Activated CD4-positive, alpha-beta T cell treated with anti-CD3 and anti-CD28 coated beads, Interleukin-2, amount 50 U/mL, for 1 hour (primary cell): ENCODE measurements at places on chromosomes 6 and 20.

GRCh38 chr6:51550243-51550642 lies 537.2 kb downstream of the PKHD1 start:
- no peak for DNase-seq

DNA sequence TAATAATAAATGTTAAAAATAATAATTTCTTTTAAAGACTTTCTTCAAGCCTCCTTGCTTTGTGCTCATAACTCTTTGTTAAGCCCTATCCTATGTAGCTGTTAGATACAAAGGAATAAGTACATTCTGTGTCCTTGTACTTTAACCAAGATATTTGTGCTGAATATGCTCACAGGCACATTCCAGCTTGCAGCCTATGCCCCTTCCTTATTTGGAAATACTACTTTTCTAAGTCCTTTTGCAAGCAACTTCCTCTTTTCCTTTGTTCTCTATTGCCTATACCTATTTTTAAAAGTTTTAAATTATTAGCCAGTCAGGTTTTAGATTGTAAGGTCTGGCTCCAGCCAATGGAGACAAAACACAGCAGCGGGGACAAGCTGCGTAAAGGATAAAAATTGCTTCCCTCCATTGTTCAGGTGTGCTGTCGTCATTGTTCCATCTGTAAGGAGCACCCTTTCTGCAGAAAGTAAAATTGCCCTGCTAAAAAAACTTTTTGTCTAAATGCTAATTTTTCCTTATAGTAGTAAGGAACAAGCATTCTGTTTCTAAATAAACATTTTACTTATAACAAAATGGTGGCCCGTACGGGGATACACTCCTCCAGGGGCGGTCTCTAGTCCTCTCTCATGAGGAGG lies 80.2 kb downstream of the SYTL3 start:
- DNase-seq = no peak

- DNase-seq = no peak
Measured at GRCh38 chr6:169292338-169293124, 38.9 kb upstream of the THBS2 start.

DNA sequence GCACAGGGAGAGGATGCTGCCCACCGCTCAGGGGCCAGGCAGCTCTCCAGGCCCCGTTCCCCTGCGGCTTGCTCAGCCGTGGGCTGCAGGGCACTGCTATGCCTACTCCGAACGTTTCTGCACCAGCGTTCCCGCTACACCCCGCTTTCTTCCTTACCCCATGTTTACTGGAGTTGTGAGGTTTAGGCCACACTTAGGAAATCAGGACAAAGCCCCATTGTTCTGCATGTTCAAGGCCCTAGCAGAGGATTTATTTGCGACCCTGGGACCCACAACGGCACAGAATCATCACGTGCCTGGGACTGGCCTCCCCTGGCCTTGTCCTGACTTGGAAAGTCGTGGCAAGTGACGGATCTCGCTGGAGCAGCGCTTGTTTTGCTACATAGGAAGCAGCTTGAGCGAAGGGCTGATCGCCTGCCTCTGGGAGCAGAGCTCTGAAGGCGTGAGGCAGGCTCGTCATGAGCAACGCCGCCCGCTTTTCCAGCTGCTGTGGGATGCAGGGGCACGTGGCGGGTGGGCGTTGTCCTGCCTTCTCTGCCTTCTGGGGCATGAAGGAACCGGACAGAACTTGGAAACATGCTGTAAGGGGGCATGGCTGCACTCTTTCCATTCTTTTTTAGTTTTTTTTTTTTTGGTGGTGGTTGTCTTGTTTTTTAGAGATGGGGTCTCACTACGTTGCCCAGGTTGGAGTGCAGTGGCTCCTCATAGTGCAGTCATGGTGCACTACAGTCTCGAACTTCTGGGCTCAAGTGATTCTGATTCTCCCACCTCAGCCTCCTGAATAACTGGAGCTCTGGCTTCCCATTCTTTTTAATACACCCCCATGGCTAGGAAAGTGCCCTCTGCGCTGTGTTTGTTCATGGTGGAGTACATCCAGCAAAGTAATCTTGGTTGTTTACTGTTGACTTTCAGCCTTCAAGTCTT lies 14.6 kb upstream of the TMEM181 start:
- no peak for DNase-seq

- DNase-seq = no peak
Measured at GRCh38 chr20:2617099-2617714, 35.2 kb upstream of the NOP56 start.

DNA sequence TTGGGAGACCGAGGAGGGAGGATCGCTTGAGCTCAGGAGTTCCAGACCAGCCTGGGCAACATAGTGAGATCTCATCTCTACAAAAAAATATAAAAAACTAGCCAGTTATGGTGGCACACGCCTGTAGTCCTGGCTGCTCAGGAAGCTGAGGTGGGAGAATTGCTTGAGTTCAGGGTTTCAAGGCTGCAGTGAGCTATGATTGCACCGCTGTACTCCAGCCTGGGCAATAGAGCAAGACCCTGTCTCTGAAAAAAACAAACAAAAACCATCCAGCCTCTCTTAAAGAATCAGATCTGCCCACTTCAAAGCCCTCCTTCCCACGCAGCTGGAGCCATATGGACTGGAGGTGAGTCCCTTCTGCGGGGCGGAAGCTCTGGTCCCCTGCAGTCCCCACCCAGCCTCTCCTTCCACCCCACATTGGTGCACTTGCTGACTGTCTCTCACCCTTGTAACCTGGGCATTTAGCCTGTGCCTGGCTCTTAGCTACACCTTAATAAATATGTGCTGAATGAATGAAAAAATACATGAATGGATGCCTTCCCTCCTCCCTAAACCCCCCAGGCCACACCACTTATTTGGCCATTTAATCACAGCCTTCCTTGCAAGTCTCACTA lies 7.2 kb upstream of the PARD6B start:
- no peak for DNase-seq

GRCh38 chr20:10674684-10675449 lies 1.1 kb upstream of the JAG1 start:
- DNase-seq = peak; percentile 12

DNA sequence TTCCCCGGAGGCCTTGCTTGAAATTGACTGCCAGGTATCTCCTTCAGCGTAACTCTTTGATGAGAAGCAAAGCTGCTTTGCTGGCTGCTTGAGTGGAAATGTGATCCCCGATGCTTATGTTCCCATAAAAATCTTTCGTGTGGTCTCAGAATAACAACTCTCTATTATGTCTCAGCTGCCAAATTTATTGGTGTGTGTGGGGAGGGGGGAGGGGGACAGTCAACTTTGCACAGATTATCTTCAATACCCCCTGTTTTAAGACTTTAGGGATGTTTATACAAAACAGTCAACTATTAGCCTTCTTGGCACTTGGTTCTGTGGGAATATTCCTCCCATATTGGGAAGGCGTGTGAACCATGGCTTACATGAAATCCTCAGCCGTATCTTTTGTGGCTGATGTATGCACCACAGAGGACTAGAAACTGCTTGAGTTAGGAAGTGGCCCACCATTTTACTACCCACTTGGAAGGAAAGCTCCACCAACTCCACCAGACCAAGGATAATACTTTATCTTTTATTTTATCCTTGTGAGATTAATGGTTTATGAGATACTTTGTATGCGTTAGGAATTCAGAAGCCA lies 101.5 kb upstream of the SLC24A3 start:
- no peak for DNase-seq

- DNase-seq = peak; percentile 57
Measured at GRCh38 chr20:57708694-57709673, 831 bp downstream of the PMEPA1 start.

DNA sequence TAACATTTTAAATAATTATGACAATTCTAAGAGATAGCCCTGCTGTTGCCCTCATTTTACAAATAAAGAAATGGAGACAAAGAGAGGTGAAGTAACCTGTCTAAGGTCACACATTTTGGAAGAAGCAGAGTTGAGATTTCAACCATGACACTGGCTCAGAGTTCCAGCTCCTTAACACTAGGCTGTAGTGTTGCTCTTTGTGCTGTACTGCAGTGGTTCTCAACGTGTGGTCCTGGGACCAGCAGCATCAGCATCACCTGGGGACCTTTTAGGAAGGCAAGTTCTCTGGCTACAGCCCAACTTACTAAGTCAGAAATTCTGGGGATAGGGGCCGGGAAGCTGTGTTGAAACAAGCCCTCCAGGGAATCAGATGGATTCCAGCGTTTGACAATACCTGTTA lies 62.4 kb upstream of the FERMT1 start:
- DNase-seq = no peak

GRCh38 chr20:25626779-25627178 lies 3.0 kb upstream of the NANP start:
- no peak for DNase-seq

DNA sequence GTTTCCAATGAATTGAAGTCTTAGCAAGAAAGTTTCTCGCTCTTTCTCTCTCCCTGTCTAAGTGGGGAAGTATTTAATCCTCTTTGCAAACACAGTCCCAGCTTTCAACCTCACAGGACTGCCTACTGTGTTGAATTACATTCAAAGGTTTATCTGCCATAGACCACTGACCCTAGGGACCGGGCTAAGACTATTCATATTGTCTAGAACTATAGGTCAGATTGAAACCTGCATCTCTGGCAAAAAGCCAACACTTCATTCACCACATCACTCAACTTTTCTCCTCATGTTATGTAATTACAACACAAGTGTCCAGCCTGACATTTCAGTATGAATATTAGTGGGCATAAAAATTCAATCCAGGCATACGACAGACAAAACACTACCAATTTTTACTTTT lies 314.7 kb upstream of the RSPO3 start:
- no peak for DNase-seq

DNA sequence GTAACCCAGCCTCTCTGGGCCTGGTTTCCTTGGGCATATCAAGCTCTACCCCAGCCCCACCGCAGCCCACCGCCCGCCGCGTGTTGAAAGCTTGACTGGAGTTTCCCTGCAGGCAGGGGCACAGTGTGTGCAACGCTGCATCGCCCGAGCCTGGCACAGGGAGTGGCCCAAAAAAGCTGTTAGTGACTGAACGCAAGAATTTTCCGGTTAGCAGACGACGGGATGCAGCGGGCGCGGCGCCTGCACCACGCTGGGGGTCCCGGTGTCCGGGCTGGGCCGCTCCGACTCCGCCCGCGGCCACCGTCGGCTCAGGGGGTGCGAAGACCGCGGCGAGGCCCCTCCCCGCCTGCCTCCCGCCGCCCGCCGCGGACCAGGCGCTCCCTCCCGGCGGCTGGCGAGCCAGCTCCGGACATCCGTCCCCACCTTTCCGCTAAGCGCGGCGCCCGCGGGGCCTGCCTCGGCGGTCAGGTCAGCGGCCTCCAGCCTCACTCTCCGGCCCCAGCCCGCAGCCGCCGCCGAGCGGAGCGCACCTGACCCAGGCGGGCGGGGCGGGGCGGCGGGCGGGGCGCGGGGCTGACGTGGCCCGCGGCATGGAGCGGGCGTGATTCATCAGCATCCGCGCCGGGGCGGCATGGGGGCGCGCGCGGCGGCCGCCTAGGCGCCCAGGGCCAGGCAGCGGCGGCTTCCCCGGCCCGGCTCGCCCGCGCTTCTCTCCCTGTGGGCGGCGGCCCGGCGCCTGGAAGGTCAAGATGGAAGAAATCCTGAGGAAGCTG lies at the start of gene ARFGEF3:
TSS of gene ARFGEF3 (plus strand) at position 602 of the 773 bp plus-strand sequence. CDS start at position 750, 148 bp downstream.
- peak; percentile 49 for DNase-seq

DNA sequence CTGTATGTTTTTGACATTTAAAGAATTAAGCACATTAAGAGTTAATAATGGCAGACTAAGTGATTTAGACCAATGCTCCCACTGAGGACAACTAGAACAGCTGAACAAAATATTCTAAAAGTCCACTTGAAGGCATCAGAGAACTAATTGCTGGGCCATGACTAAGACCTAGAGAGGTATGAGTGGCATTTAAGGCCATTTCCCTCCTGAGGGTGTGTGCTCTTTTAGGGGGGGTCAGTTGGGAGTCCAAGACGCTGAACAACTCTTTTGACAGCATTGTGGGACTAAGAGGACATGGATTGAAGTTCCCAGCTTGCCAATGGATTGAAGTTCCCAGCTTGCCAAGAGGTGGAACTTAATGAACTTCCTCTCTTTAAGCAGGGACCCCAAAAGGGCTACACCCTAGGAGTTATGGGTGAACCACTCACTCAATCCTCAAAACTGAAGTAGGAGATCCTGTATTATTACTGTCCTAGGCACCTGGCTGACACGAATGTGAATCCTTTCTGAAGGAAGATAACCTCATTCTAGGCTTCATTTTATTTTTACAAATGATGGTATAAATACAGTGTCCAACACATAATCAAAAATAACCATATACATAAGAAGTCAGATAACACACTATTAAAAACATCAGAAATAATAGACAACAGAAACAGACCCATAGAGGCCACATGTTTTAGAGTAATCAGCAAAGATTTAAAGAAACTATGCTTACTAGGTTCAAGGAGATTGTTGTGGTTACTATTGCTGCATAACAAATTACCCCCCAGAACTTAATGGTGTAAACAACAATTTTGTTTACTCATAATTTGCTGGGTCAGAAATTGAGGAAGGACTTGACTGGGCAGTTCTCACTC lies 175.1 kb downstream of the VEGFA start:
- DNase-seq = no peak

- DNase-seq = no peak
Measured at GRCh38 chr20:5020760-5021159, 19.4 kb upstream of the SLC23A2 start.

DNA sequence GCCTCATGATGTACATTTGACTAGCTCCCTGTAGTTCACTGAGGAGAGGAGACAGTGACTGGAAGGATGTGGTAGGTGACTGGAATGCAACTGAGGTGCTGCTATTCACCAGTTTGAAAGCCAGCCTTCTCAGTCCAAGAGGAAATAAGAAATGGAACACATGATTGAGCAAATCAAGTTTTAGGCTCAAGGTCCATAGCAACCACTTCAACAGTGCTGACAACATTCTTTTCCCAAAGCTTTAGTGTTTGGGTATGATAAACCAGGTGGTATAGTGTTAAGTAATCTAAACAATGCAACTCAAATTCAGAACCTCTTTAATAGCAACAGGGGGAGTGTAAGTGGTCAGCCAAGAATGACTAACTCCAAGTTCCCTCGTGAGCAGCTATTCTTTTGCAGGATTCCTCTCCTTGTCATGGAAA lies 9.2 kb downstream of the ZHX3 start:
- DNase-seq = no peak

- DNase-seq = peak; percentile 30
Measured at GRCh38 chr6:28657769-28658465, 132.2 kb downstream of the GPX5 start.

- no peak for DNase-seq
Measured at GRCh38 chr6:86715676-86716075, 221.7 kb upstream of the HTR1E start.

DNA sequence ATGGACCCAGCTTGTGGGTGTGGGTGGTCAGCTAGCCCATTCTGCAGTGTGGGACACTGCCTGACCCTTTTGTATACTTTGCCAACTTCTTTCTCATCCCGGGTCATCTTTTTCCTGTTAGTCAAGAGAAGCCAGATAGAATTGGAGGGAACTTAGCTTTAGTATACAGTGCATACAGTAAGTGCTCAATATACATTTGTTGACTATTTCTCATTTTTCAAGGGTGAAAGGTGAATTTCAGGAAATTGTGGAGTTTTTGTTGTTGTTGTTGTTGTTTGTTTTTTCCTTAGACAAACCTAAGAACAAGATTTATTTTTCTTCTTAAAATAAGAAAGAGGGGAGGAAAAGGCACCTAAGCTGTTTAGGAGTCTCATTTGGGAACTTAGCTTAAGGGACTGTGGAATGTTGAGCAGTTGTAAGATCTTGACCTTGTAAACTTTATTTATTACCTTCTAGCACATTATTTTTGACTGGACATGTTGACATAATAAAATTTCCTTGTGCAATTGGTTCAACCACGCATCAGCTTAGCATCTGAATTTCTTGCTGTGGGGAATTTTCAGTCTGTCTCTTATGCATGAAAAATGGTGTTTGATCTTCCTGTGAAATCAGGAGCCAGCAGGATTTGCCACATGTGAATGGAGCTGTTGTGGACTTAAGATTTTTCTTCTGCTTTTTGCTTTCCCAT lies 113.6 kb downstream of the ARID1B start:
- DNase-seq = no peak

- no peak for DNase-seq
Measured at GRCh38 chr6:169024047-169024660, 229.5 kb downstream of the THBS2 start.
